ENCODE measurements at places on chromosomes 4 and X.

- no peak for DNase-seq
These were observed 27.4 kb upstream of the GPR174 start for GRCh38 chrX:79117078-79117477.

DNA sequence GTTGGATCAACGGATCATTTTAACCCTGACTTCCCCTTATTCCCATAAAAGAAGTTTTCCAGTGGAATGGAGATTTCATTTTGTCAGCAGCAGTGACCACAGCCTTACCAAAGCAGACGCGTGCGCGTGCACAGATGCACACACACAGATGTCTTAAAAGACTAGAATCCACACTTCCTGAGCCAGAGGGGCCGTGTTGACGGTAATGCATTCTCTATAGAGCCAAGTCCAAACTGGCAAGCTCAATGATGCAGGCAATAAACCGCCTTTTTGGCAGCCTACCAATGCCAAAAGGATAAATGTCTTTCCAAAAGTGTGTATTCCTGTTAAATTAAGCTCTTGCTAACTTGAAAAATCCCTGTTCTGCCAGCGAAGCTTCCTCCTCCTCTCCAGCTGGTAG is 18.8 kb upstream of the CLDN34 start:
- no peak for DNase-seq

DNA sequence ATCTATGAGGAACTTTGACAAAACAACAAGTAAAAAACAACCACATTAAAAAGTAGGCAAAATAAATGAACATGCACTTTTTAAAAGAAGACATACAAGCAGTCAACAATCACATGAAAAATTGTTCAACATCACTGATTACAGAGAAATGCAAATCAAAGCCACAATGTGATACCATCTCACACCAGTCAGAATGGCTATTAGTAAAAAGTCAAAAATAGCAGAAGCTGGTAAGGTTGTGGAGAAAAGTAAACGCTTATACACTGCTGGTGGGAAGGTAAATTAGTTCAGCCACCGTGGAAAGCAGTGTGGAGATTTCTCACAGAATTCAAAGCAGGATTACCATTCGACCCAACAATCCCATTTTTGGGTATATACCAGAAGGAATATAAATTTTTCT is 17.0 kb upstream of the LNX1 start:
- DNase-seq: no peak

- no peak for DNase-seq
These were observed 3.7 kb upstream of the ANTXR2 start for GRCh38 chr4:80076681-80077080.

GRCh38 chr4:6423575-6423974 is 48.8 kb downstream of the PPP2R2C start:
- no peak for DNase-seq

GRCh38 chrX:121221322-121221977 is 174.0 kb downstream of the GLUD2 start:
- DNase-seq: no peak

DNA sequence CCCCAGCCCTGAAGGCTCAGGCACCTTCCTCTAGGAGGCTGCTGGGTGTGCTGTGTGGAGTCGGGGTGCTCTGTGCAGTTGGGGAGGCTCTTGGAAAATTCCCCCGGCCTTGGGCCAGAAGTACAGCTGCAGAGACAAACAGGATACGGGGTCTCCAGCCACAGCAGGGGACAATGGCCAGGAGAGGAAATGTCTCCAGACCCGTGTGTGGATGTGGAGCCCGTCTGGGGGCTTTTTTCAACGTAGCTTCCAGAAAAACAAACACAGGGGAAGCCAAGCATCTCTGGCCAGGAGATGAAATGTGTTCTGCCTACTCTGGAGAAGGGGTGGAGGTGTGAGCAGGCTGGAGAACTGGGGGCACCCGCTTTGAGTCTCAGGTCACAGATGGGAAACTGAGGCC is 3.7 kb upstream of the SH3TC1 start:
- no peak for DNase-seq

DNA sequence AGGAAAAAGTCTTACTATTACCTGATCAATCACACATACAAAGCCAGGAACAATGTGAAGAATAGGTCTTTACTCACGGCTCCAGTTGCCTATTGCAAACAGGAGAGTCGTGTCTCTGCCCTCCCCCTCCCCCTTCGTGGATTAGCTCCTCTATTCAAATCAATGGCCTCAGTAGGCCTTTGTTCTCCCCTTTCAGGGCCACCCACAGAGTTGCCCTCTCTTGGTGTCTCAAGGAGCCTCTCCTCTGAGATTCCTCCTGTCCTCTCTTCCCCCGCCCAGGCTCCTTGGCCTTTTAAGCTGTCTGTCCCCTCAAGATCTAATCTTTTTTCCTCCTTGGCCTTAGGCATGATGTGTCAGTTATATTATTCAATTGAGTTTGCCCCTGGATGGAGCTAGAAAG is 107.2 kb upstream of the NALF2 start:
- no peak for DNase-seq

DNA sequence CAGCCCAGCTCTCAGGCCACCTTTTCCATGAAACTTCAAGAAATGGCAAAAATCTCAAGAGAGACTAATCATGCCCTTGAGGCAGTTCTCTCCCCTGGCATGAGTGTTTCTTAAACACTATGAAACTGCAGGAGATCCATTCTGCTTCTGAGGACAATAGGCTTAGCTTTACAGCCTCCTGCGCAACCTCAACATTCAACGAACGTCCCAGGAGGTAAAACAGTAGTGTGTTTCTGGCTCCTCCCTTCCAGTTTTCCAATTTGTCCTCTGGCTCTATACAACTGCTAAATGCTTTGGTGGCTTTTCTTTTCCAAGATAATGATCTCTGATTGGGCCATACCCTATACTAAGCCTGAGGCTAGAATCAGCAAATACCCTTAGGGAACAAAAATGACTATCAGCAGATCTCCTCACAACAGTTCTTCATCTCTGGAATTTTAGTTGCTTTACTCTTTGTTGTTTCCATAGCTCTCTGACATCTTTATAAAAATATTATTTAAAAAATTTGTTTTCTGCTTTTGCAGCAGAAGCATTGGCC is 87.0 kb upstream of the FAT1 start:
- no peak for DNase-seq

GRCh38 chrX:27565992-27566391 is 24.2 kb upstream of the DCAF8L2 start:
- DNase-seq: no peak

DNA sequence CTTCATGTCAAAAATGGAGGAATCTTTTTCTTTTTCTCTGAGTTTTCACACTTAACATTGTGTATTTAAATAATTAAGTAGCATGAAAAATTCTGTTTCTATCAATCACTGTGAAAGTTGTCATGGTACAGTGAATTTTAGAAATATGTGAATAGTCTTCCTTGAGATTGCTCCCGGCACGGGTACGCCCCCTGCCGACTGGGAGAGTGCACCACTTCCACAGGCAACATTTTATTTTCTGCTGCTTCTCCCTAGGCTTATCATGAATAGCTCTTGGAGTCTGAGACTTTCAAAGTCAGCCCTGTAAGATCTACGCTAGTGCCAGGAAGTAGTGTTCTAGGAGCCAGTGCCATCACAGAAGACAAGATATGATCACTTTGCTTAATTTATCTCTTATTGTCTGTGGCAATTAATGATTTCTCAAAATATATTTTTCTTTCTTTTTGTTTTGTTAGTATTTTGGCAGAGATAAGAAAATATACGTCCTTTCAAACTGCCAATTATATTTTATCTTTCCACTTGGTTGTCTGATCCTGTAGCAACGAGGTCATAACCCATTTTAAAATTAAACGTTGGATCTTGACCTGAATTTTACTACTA is 763.8 kb upstream of the AADAT start:
- DNase-seq: no peak

GRCh38 chr4:25993395-25994185 is 79.6 kb downstream of the SMIM20 start:
- DNase-seq: no peak

- no peak for DNase-seq
These were observed 5.8 kb upstream of the TMEM271 start for GRCh38 chr4:581753-582361.

GRCh38 chr4:168385142-168385490 is 66.6 kb upstream of the DDX60 start:
- DNase-seq: no peak

GRCh38 chrX:119605464-119606279 is 552 bp downstream of the NKRF start:
- DNase-seq: peak; percentile 16

- no peak for DNase-seq
These were observed 366.1 kb downstream of the FBXO8 start for GRCh38 chr4:173917255-173917960.

GRCh38 chrX:100643212-100643611 is 787 bp upstream of the SRPX2 start:
- no peak for DNase-seq

DNA sequence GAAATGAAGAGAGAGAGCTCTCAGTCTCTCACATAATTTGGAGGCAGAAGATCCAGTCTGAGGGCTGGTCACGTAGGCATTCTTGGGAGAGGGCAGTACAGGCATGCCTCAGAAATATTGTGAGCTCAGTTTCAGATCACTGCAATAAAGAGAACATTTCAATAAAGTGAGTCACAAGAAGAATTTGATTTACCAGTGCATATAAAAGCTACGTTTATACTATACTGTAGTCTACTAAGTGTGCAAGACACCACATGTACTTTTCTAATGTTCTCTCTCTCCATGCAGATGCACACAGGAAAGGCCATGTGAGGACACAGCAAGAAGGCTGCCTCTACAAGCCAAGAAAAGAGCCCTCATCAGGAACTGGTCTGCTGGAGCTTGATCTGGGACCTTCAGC is 583.5 kb upstream of the FAT1 start:
- DNase-seq: no peak

GRCh38 chrX:39631276-39632229 is 466.2 kb downstream of the BCOR start:
- no peak for DNase-seq

DNA sequence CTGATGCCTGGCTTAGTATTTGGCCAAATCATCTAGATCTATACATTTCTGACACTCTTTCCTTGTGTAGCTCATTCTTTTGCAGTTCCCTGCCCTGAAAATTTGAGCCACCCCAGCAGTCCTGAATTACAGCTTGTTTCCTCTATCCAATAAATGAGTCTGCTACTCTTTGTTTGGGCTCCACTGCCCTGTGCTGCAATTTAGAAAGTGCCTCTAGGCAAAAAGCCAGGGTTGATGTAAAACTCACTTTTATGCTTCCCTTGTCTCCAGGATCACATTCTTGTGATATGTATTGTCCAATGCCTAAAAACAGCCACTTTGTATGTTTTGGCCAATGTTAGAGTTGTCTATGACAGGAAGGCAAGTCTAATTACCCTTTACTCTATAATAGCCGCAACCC is 101.7 kb upstream of the MAP3K15 start:
- DNase-seq: no peak

- no peak for DNase-seq
These were observed 358.7 kb downstream of the IL15 start for GRCh38 chr4:141995056-141995455.
